ENCODE measurements at places on chromosomes 3 and 15. TPM values are rescaled to one million over a fixed set of nuclear protein-coding genes. Genes with fewer than 3 reads are reported as not detected.
A peak's percentile ranks its signal among the peaks of the same experiment; 100 is the strongest.

DNA sequence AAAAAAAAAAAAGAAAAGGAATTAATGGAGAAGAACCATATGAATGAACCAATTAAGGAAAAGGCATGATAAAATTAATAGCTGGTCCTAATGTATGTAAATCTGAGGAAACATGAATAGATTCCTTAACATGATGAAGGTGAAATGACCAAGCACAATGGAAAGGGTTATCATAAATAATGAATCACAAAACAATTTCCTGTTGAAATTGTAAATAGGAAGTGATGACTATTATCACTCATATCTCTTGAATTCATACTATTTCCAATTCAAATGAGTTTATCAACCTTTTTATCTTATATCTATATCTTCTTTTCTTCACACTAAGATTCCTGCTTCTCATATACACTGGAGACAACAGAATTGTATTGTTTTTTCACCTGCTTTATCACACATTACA lies 32.0 kb downstream of the AADACL2 start:
- DNase-seq, result no peak

DNA sequence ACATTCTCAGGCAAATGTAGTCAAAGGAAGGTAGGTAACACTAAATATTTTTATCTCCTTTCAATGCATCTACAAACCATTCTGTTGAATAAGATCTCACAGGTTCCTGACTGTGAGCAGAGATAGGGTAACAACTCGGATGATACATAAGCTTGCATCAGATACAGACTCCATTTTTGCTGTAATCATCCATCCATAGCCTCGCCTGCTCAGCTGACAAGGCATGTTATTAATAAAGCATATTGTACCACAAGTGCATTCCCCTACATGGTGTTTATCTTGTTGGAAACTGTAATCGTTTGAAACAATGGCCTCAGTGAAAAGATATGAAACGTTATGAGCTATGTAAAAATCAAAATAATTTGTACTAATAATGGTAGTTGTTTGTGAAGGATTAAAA lies 35.4 kb upstream of the TCF12 start:
- no peak for DNase-seq

- DNase-seq, result no peak
These were observed 57.9 kb downstream of the KLF13 start for GRCh38 chr15:31384568-31384967.

- no peak for DNase-seq
These were observed 729.1 kb downstream of the NTRK3 start for GRCh38 chr15:87527416-87527815.

GRCh38 chr3:45473841-45474240 lies 85.5 kb downstream of the LARS2 start:
- no peak for DNase-seq

C3orf80 gene
- total RNA-seq, result not detected

- DNase-seq, result no peak
These were observed 61.5 kb upstream of the GOLIM4 start for GRCh38 chr3:168157099-168157700.

- DNase-seq, result no peak
These were observed 43.9 kb downstream of the GOLIM4 start for GRCh38 chr3:168051531-168052471.

TNNC1 gene
- 7.1 TPM for total RNA-seq

DNA sequence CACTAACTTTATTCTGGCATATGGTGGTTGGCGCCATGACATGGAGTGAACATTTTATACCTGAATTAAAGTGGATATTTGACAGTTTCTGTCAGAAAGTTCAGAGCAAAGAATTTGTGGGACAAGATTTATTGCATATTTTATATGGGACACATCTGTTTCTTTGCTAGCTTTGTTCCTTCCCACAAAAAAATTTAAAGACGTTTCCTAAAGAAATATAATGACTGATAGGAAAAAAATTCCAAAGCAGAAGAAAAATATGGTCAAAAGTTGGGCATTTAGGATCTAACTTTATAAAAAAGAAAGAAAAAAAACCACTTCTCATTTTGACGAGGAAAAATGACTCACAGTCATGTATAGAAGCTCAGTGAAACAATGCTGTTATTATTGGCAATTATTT lies 101.6 kb downstream of the GREM1 start:
- no peak for DNase-seq

GRCh38 chr3:37154668-37155314 lies 19.6 kb downstream of the LRRFIP2 start:
- no peak for DNase-seq

GRCh38 chr3:177561365-177561764 lies 364.1 kb upstream of the TBL1XR1 start:
- DNase-seq, result no peak

PLA2G4F gene
- not detected for total RNA-seq

DNA sequence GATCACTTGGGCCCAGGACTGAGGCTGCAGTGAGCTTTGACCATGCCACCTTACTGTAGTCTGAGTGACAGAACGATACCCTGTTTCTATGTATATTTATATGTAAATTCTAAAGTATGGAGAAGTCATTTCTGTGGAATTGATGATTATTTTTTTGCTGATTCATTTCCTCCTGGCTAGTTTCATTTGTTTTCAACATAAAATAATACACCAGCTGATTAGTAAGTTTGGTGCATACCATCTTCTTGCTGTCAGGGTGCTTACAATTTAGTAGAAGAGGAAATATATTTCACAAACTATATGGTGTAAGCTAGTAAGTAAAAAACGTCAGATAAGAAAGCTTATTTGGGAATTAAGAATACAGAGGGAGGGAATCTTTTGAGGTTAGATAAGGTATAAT lies 36.0 kb downstream of the SLC25A26 start:
- no peak for DNase-seq

- no peak for DNase-seq
These were observed 35.5 kb upstream of the CACNA2D3 start for GRCh38 chr3:54086652-54087405.

MUC20 gene
- 9.9 TPM for total RNA-seq

DNA sequence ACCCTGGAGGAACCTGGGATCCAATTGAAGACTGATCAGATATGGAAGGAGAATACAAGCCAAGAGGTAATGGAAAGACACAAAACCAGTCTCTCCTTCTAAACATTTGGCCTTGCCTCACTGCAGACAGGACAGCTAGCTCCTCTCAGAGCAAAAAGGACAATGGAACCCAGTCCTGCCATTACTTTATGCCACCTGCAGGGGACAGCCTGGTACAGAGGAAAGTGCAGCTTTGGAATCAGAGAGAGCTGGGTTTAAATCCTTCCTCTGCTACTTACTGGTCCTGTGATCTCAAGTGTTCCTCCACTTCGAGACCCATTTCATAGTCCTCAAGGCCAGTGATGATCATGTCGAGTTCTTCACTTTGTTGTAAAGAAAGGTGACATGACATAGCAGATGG lies 159.4 kb upstream of the SMAD3 start:
- no peak for DNase-seq

INSYN1 gene
- total RNA-seq, result not detected

RTP3 gene
- not detected for total RNA-seq

FSD2 gene
- not detected for total RNA-seq

FBLN2 gene
- not detected for total RNA-seq

A4GNT gene
- total RNA-seq, result not detected

DNA sequence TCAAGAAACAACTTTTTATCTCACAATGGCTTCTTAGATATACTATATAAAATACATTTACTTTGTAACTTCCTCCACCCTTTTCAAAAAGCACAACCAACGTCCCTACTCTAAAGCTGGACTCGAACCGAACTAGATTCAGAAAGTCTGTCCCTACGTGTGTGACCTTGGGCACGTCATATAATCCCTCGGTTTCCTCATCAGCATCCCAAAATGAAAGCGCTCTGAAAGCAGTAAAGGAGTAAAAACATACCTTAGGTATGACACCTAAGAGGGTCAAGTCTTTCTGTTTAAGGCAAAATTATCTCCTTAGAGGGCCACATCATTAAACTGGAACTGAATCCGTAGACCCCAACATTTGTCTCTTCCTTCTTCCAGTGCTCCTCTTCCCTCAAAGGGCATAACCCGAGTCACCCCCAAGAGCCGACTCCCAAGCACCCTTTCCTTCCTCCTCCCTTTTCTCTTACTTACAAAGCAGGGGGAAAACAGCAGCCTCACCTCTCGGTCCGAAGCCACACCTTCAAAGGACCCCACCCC lies 663 bp downstream of the PDCD10 start:
- DNase-seq, result peak; percentile 37

DNA sequence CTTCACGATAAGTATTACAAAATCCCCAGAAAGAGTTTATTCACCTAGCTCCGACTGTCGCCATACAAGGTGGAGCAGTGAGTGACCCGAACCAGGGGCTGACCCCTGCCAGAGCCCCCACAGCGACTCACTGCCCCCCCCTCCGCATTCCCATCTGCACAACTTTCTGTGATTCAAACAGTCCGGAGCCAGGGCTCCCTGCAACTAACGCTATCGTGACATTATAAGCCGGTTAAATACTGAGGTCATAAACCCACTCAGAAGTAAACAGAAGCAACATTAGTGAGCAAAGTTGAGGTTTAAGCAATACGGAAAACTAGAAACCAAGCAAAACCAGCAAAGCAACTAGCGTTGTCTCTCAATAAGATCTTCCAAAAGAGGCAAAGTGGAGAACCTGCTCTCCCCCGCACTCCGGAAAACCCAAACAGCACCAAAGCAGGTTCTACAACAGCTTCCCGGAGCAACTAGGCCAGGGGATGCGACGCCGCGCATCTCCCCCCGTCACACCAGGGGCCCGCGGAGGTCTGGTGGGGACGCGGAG lies 642 bp downstream of the SCAP start:
- no peak for DNase-seq

DNA sequence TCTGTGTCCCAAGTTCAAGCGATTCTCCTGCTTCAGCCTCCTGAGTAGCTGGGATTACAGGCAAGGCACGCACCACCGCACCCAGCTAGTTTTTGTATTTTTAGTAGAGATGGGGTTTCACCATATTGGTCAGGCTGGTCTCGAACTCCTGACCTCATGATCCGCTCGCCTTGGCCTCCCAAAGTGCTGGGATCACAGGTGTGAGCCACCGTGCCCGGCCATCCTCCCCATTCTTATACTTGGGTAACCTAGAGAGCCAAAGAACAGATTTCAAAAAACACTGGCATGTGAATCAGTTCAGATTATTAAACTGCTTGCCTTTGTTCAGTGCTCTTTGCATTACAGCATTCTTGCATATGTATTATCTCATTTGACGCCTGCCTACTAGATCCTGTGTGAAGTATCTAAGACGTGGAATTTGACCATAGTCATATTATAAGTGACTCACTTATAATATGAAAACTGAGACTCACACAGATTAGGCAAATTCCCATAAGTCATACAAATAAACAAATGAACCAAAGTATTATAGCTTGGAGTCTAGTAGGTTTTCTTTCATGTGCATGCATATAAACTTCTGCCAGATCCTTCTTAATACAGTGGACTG lies 123.5 kb downstream of the UNC13C start:
- DNase-seq, result no peak

DNA sequence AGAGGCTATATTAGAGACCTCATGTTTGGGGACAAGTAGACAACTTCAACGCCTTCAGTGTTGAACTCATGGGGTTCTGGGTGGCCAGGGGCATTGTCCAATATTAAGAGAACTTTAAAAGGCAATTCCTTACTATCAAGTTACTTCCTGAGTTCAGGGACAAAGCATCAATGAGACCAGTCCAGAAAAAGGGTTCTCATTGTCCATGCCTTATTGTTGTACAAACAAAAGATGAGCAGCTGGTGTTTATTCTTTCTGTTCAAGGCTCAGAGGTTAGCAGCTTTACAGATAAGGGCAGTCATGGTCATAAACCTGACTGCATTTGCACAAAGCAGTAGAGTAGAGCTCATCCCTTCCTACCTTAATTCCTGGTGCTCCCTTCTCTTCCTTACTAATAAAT lies 18.5 kb upstream of the PDHB start:
- DNase-seq, result no peak

DNA sequence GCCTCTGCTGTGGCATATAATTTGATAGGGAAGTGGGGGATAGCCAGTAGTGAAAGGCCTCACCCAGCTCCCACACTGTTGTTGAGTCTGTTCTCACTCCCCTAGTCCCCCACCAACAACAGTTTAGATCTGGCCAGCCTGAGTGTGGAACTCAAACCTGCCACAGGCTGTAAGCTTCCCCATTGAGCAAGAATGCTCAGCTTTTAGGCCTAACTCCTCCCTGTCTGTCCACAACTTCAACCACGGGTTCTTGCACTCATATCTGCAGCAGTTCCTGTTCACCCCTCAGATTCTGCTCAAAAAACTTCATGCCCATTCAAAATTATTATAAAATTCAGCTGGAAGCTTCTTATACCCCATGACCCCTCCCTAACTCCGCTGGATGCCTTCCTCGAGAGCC lies 975.1 kb downstream of the NSUN3 start:
- DNase-seq, result no peak

GRCh38 chr15:99526671-99527070 lies 39.1 kb upstream of the MEF2A start:
- no peak for DNase-seq

DNA sequence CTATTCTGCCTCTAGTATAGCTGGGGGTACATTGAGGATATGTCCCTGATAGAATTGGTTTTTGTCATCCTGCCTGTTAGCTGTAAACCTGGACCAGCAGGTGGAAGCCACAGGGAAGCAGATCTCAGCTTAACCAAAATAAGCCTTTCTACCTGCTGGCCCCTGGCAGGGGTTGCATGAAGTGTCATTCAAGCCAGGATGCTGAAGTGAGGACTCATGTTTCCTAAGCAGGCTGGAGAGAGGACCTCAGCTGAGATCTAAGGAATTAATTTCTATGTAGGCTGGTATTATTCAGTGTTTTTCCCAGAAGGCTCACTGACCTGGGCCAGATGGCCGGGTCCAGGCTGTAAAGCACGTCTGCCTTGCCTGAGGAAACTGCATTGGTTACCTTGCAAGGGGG lies 128.9 kb downstream of the MEGF11 start:
- DNase-seq, result no peak

GRCh38 chr3:134772011-134772410 lies 23.0 kb upstream of the EPHB1 start:
- DNase-seq, result no peak

DNA sequence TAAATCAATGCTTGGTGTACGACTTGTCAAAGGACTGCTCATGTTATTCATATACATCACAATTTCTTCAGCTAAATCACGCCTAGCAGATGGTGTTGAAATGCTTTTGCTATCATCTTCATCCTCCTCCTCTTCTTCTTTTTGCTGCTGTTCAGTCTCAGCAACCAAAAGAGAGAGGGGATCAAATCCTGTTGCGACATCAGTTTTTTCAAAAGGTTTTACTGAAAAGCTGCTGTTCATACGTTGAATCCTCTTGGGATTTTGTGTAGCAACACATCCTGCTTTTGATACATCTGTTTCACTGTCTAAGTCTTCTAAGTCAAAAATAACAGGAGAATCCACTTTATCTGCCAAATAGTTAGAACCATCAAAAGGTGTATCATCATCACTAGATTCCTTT lies 69.0 kb downstream of the SLC24A1 start:
- no peak for DNase-seq

All from CD4-positive, alpha-beta memory T cell (primary cell).